Calu3 (cell line): ENCODE measurements at places on chromosomes 16 and 17. TPM values are rescaled to one million over a fixed set of nuclear protein-coding genes. Genes with fewer than 3 reads are reported as not detected.
A peak's percentile ranks its signal among the peaks of the same experiment; 100 is the strongest.

The NTN1 gene
- total RNA-seq = 0.69 and 0.94 TPM in 2 replicates

The TNFRSF17 gene
- total RNA-seq = not detected in 2 replicates

The MRPL45 gene
- 171 and 174 TPM in 2 replicates for total RNA-seq

The MLYCD gene
- total RNA-seq = 10.3 and 11.0 TPM in 2 replicates

The EXOC3L1 gene
- total RNA-seq = 0.31 and 1.2 TPM in 2 replicates

The PPM1E gene
- total RNA-seq = 0.07 and 0.09 TPM in 2 replicates

The HS3ST4 gene
- not detected in 2 replicates for total RNA-seq

The CNGB1 gene
- 0.19 TPM in 1 of 2 replicates, not detected in the other for total RNA-seq

The PTGES3L gene
- total RNA-seq = 2.0 and 2.1 TPM in 2 replicates

The USP43 gene
- total RNA-seq = 6.7 and 8.5 TPM in 2 replicates

The HBQ1 gene
- total RNA-seq = not detected in 2 replicates

The COASY gene
- total RNA-seq = 159 and 163 TPM in 2 replicates

The WIPF2 gene
- 327 and 376 TPM in 2 replicates for total RNA-seq

The RTN4RL1 gene
- not detected in 2 replicates for total RNA-seq

The PER1 gene
- total RNA-seq = 16.1 and 17.0 TPM in 2 replicates

The TBX2 gene
- 0.14 and 0.15 TPM in 2 replicates for total RNA-seq

The KRT39 gene
- total RNA-seq = 0.44 TPM in 1 of 2 replicates, not detected in the other

The DPEP3 gene
- total RNA-seq = not detected in 2 replicates

The HEXIM1 gene
- total RNA-seq = 57.2 and 64.7 TPM in 2 replicates

DNA sequence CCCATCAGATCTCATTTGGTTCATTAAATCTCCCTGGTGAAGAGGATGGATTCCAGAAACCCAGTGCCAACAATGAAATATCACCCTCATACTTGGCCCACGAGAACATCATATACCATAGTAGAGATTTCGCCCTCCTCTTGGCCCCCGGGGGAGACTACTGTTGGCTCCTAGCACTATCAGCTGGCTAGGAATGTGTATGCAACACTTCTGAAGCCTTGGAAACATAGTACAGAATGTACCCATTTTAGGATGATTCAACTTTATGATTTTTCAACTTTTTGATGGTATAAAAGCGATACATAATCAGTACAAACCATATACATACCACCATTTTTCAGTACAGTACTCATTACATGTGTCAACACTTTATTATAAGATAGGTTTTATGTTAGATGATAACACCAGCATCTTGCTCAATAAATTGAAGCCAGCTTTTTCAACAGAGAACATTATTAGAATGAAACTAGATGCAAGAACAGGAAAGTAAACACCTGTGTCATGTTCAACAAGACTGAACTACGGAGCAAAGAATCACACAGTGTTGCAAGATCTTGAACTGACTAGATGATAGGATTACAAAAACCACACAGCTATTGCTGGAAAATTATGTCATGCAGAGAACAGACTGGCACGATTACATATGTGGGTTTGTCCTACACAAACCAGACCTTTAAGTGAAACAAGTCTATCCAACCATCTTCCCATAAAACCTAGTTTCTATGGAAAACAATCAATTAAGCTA, 17.2 kb downstream of the RSL1D1 start:
- H3K27ac ChIP-seq = no peak overlapping the region
- no peak for DNase-seq
- no peaks in the 10 kb centered on the region for H3K27me3 ChIP-seq
- peaks cover 29% of the 10 kb centered on the region for H3K36me3 ChIP-seq

GRCh38 chr17:45923511-45924268, 29.3 kb downstream of the MAPT start:
- H3K4me1 ChIP-seq = peaks cover 16% of the 10 kb centered on the region
- H3K36me3 ChIP-seq = no peaks in the 10 kb centered on the region
- H3K4me3 ChIP-seq = no peak overlapping the region
- peaks cover 71% of the 10 kb centered on the region for H3K27me3 ChIP-seq

GRCh38 chr17:80459234-80459633, 17.2 kb downstream of the NPTX1 start:
- no peak for DNase-seq
- H3K27ac ChIP-seq = no peak overlapping the region

DNA sequence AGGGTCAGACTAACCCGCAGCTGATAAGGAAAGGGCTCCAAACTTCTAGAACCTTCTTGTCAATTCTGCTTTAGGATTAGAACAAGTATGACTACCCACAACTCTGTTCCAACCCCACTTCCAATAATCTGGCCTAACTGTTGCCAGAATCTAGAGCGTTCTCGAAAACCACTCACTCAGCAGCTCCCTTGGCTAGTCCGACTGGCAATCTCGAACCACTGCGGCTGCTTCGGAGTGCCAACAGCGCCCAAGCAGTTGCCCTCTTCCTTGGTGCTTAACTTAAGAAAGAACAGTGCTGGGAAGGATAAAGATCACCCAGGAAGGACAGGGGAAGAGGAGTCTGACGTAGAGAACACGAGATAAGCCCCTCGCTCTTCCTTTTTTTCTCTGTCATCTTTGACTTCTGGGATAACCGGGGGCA, 818 bp downstream of the DNAJC7 start:
- DNase-seq = no peak
- peak overlapping the region; percentile 99 for H3K27ac ChIP-seq
- H3K4me3 ChIP-seq = peak overlapping the region; percentile 99
- H3K27me3 ChIP-seq = no peaks in the 10 kb centered on the region
- peaks cover 58% of the 10 kb centered on the region for H3K4me1 ChIP-seq

DNA sequence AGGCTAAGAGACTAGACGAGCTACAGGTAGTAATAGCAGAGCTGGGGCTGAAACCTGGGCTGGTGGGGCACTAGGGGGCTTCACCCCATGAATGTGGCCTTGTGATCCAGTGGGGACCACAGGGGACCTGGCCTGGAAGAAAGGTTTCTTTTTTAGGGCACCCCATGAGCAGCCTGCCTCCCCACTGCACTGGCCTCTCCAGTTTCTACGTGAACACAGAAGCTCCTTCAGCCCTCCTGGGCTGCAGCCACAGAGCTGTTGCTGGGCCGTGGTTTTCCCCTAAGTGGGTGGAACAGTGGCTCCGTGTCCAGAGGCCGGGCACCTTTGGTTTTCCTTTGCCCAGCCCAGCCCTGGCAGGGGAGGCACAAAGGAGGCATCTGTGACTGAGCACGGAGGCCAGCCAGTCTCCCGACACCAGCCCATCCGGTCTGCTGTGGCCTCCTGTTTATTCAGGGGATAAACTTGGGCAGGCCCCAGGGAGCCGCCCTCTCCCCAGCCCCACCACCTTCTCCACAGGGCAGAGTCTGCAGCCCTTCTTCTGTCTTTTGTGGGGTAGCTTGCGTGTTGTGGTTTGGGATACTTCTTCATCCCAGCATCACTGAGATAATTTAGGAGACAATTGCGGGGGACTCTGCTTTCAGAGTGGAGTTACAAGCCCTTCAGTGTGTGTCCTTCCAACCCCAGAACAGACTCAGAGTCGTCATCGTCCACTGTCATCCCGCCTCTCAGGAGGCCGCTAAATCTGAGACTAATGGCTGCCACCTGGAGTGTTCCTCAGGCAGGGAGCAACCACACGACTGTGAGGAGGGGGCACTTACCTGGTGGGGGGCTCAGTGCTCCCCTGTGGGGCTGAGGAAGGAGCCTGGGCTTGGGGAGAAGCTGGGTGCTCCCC, 85.3 kb downstream of the RAB11FIP4 start:
- DNase-seq = peak; percentile 46
- H3K36me3 ChIP-seq = no peaks in the 10 kb centered on the region

DNA sequence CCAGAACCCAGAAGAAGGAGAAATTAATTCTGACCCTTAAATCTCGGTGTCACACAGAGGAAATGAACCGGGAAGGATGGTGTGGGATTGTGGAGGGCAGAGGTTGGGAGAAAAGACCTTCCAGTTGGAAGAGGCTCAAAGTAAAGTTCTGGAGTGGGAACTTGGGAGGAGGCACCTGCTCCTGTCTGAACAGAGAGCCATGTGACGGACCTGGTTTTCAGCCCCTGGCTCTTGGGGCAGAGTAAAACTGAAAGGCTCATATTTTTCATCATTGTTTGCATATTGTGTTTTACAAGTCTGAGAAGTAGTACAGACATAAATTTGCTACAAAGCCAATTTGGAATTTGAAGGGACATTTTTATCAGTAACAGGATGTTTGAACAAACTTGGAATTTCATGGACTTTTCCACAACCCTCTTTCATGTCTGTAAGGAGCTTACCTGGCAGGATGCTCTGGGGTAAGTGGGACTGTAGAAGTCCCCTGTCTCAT, 24.4 kb upstream of the SEC14L1 start:
- H3K27ac ChIP-seq = no peak overlapping the region
- H3K4me3 ChIP-seq = no peak overlapping the region
- H3K27me3 ChIP-seq = no peaks in the 10 kb centered on the region
- H3K36me3 ChIP-seq = no peaks in the 10 kb centered on the region
- no peaks in the 10 kb centered on the region for H3K4me1 ChIP-seq

DNA sequence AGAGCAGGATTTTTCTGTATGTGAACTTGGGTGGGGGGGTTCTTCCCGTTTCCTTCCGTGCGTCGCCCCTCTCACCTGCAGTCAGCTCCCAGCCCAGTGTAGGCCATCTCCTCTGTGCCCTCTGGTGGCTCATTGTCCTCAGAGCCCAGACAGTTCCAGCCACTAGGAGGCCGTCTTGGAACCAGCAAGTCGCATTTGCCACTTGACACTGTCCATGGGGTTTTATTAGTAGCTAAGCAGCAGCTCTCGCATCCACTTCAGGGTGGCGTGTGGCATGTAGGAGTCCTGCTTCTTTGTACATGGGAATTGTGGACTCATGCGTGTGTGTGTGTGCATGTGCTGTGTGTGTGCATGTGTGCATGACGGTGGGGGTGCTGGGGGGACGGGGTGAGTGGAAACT, 74.0 kb downstream of the SEC14L1 start:
- peak; percentile 58 for DNase-seq
- no peak overlapping the region for H3K27ac ChIP-seq
- peaks cover 32% of the 10 kb centered on the region for H3K36me3 ChIP-seq
- no peaks in the 10 kb centered on the region for H3K4me1 ChIP-seq
- no peaks in the 10 kb centered on the region for H3K27me3 ChIP-seq

DNA sequence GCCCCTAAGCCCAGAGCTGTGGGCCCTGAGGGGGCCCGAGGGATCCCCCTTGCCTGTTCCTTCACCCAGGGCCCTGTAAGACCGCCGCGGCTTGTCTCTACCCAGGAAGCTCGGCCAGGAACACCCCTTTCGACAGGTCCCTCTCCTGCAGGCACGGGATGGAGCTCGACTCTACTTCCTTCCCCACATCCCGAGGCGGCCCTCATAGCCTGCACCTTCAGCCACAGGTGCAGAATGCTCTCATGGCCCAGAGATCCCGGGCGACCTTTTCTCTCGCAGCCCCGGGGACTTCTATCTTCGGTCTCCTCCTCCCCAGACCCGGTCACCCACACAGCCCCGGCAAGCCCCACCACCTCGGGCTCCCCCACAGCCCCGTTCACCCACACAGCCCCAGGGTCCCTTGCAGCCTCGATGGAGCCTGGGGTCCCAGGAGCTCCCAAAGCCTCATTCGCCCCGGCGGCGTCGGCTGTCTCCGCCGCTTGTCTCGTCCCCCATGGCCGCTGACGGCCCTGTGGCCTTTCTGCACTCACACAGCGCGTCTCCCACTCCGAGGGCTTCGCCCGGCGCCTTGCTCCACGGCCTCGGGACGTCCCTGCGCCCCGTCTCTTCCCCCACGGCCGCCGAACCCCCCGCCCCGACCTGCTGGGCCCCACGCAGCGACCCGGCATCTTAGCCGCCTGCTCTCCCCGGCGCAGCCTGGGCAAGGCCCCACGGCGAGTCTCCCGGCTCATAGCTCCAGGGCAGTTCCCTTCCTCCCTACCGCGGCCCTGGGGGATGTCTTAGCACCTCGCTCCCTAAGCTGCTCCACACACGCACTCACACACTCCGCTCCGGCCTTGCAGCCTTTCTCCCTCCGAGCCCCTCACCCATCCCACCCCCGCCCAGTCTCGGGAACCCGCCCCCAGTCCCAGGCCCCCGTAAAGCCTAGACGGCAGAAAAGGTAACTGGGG, 650 bp downstream of the KIAA0753 start:
- H3K36me3 ChIP-seq = peaks cover 52% of the 10 kb centered on the region
- peak overlapping the region; percentile 94 for H3K27ac ChIP-seq
- H3K4me1 ChIP-seq = peaks cover 28% of the 10 kb centered on the region

DNA sequence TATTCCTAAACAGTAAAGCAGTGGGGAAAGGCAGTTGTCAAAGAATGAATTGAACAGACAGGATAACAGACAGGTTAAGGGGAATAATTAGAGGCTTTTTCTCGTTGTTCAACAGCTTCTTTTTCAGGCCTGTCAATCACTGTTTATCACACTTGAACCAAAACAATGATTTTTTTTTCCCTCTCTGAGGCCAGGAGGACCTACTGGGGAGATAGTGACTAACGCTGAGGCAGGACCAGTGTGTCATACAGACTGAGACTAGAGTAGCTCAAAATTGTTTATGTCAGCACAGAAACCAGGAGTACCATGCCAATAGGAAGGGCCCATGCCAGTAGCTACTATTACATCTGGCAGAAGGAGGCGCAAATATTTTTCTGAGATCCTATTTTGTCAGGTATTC, 41.3 kb upstream of the NLK start:
- DNase-seq = no peak
- peaks cover 18% of the 10 kb centered on the region for H3K27me3 ChIP-seq
- no peaks in the 10 kb centered on the region for H3K36me3 ChIP-seq
- no peak overlapping the region for H3K4me3 ChIP-seq
- H3K27ac ChIP-seq = no peak overlapping the region
- H3K4me1 ChIP-seq = peaks cover under 1% of the 10 kb centered on the region

GRCh38 chr17:54256401-54256929, 433.7 kb downstream of the KIF2B start:
- no peak overlapping the region for H3K4me3 ChIP-seq
- H3K4me1 ChIP-seq = no peaks in the 10 kb centered on the region
- DNase-seq = no peak
- H3K27ac ChIP-seq = no peak overlapping the region
- no peaks in the 10 kb centered on the region for H3K36me3 ChIP-seq
- no peaks in the 10 kb centered on the region for H3K27me3 ChIP-seq

DNA sequence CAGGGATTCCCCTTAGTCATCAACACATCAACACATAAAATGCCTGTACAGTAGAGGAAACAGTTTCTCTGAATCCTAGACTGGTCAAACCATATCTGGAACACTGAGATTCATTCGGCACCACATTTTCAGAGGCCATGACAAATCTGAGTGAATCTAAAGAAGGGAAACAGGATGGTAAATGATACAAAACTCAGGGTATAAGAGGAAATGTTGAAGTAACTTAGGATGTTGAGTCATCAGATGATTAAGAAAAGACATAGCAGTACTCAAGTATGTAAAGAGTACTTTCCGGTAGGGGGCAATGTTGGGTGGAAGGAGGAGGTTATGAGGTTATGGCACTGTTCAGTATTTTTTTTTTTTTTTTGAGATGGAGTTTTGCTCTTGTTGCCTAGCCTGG, 358.5 kb upstream of the PMFBP1 start:
- H3K4me1 ChIP-seq = no peaks in the 10 kb centered on the region
- DNase-seq = no peak
- H3K27me3 ChIP-seq = no peaks in the 10 kb centered on the region

DNA sequence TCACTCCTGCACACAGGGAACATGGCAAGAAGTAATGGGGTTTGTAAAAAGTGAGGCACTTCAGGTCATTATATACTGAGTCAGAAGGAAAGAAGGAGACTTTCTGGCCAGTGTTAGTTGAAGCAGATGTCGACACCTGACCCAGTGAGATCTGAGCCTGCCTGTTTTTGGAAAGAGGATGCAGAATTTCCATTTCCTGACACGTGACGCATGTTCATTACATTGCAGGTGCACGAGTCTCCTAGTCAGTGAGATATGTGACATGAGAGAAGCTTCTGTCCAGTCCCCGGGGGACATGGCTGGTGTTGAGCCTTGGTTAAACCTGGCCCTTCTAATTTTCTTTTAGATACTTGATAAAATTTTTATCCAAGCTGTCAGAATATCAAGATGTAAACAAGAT, 62.3 kb downstream of the ELAC2 start:
- no peak overlapping the region for H3K4me3 ChIP-seq
- no peak overlapping the region for H3K27ac ChIP-seq
- no peaks in the 10 kb centered on the region for H3K4me1 ChIP-seq
- DNase-seq = no peak
